Heart left ventricle (tissue), 16 donors: ENCODE measurements at places on chromosomes 11 and 22. TPM values are rescaled to one million over a fixed set of nuclear protein-coding genes. Genes with fewer than 3 reads are reported as not detected.

- no peak for DNase-seq
Measured at GRCh38 chr11:47411884-47412746, 3.7 kb downstream of the SLC39A13 start.

GRCh38 chr11:86511086-86511551 is 136.4 kb downstream of the CCDC81 start:
- DNase-seq: no peak

DNA sequence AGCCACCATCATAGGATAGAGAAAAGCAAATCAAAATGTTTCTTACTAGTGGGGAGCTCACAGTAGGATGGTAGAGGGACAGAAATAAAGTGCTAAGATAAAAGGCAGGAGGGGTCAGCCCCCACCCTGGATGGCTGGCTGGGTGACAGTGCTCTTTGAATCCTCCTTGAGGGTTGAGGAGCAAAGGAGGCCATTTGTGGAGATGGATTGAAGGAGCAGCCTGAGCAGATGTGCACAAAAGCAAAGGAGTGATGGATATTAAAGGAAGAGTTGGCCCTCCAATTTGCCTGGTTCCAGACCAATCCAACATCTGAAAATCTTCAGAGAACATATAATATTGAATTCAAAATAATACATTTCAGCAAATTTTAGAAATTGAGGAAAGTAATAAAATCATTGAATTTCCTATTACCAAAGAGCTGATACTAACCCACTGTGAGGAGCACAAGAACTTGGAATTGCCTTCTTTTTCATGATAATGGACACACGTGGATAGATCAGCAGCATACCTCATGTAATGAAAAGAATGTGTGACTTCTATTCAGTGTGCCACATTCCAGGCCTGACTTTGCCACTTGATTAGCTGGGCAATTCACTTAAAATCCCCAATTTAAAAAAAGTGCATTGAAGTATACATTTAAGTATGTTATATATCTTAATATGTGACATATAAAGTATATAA is 287.0 kb downstream of the FAT3 start:
- no peak for DNase-seq

- no peak for DNase-seq
Measured at GRCh38 chr22:30453731-30454510, 17.9 kb downstream of the SEC14L3 start.

GRCh38 chr22:34943830-34944229 is 122.1 kb upstream of the ISX start:
- DNase-seq: no peak

DNA sequence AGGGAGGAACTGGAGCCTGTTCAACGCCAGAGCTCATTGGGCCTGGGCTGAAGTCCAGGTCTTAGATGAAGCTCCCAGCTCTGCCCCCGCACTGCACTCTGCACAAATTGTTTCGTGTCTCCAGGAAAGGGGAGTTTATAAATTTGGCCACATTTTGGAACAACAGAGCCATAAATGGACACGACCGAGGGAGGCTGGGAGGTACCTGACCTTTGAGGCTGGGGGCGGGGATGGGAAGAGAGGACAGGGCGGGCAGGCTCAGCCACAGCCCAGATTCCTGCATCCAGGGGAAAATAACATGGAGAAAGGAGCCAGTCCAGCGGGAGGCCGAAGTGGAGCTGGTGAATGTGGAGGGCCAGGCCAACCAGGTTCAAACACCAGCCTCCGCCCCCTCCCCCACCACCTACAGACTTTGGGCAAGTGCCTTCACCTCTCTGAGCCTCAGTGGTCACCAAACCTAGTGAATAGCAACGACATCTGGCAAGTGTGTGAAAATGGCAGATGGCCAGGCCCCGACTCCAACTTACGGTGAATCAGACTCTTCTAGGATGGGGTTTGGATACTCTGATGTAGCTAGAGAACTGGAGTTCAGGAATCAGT is 36.8 kb upstream of the SMTN start:
- peak; percentile 70 for DNase-seq

DNA sequence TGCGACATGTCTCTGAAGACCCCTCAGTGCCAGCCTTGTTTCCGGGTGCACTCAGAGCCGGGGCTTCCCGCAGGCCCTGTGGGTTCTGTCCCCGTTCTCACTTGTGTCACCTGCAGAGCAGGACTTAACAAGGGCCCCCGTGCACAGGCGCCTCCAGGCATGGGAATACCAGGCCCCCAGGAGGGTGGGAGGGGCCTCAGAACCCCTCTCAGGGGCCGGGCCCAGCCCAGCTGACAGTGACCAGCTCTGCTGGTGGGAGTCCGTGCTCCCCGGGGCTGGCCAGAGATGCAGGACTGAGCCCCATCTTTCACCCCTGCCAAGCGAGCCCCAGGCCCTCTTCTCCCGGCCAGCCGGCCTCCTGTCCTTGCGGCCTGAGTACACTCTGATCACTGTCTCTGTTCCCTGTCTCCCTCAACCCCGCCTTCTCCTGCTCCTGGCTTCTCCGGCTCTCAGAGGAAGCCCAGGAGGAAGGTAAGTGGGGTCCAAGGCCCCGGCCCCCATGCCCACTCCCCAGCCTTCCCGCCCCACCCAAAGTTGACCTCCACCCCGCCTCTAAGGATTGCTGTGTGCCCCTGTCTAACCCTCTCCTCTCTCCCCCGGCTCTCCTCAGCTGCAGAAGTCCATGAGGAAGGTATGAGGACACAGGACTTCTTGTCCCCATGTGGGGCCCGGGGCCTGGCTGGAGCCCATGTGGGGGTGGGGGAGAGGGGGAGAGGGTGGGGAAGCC is 5.3 kb downstream of the TNNT3 start:
- no peak for DNase-seq

DNA sequence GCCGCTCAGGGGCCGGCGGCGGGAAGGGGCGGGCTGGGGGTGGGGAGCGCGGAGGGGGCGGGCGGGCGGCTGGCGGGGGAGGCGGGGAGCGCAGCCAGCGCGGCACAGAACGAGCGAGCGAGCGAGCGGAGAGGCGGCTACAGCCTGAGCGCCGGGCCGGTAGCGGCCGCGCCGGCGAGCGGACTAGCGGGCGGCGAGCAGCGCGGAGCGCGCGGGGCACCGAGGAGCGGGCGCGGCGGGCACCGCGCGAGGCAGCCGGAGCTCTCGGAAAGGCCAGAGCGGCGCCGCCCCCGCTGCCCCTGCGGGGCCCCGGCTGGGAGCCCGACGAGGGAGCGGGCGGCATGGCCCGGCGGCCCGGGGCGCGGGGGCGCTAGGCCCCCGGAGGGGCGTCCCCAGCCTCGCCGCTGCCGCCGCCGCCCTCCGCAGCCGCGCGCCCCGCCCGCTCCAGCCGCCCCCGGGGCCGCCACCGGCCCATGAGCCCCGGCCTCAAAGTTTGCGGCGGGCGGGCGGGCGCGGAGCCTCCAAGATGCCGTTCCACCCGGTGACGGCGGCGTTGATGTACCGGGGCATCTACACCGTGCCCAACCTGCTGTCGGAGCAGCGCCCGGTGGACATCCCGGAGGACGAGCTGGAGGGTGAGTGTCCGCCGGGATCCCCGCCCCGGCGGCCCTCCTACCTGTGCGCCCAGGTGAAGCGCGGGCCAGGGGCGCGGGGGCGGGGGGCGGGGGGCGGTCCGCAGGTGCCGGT is at the start of gene CABP7:
Gene CABP7 (plus strand): TSS at position 105 of the 747 bp plus-strand sequence. CDS start 422 bp downstream, at position 527.
- no peak for DNase-seq

GRCh38 chr22:17764036-17764435 is 10.2 kb downstream of the BID start:
- DNase-seq: no peak

- no peak for DNase-seq
Measured at GRCh38 chr11:28071305-28071704, 36.7 kb downstream of the KIF18A start.

DNA sequence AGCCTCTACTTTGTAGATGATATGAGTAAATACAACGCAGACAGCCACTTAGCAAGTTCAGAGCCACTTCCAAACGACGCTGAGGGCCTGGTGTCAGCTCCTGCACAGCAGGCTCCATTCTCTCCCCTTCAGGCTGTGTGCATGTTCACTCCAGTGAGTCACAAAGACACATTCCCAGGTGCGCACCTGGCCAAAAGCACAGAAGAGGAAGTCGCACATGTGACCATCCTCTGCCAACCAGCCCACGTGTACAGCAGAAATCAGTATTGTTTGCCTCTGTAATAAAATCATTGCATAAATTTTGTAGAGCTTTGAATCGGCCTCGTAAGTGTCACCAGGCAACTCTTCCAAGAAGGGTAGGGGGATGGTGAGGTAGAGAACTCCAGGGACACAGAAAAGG is 19.5 kb upstream of the TPH1 start:
- DNase-seq: no peak

DNA sequence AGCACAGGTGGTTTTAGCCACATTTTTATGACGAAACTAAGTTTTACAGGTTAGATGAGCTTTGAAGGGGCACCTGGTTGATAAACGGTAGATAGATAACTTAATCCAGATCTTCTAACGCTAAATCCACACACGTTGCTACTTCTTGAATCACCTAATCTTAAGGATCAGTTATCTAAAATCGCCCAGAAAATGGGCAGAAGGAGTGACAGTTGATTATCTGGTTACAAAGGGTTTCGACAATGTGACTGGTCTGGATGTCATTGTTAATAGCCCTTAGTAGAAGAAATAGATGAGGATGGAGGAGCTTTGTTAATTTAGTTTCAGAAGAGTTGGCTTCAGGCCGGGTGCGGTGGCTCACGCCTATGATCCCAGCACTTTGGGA is 43.7 kb downstream of the SCGB1A1 start:
- DNase-seq: no peak

- no peak for DNase-seq
Measured at GRCh38 chr11:44571871-44572270, 6.4 kb downstream of the CD82 start.

GRCh38 chr11:115530752-115531151 is 26.5 kb upstream of the CADM1 start:
- DNase-seq: no peak

- DNase-seq: no peak
Measured at GRCh38 chr22:32967386-32968101, 90.6 kb downstream of the SYN3 start.

GRCh38 chr11:10653261-10653660 is 40.3 kb downstream of the IRAG1 start:
- no peak for DNase-seq

DNA sequence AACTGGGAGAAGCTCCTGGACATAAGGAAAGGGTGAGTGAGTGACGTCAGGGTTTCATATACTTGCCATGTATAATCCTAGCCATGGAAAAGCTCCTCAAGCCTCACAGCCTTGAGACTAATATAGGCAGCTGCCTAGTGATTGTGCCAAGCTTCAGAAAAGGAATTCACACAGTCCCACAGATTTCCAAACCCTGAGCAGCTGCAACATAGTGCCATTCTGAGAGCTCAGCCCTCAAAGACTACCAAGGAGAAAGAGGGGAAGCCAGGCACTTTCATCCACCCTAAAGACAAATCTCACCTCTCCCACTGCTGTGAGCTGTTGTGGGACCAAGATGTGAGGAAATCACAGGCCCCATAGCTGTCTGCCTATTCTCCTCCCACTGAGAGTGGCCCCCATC is 707.9 kb upstream of the ANO5 start:
- no peak for DNase-seq

- no peak for DNase-seq
Measured at GRCh38 chr11:45334410-45334809, 48.3 kb upstream of the SYT13 start.

DNA sequence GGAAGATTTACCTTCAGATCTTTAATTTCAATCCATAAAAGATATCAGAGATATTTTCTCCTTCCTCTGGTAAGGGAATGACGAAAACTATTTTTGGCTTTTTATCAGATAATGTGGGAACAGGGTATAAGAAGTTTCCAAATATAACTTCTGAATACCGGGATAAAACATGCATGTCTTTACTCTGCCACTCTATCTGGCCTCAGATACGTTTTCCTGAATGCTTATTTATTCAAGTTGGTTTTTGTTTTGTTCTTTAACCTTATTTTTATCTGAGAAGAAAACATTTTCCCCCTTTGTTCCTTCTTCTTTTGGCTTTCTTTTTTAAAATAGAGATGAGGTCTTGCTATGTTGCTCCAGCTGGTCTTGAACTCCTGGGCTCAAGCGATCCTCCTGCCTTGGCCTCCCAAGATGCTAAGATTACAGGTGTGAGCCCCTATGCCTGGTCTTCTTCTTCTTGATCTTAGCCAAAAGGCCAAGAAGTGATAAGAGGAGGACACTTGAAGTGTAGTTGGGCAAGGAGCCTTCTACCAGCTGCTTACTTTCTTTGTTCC is 1.5 kb downstream of the SERPIND1 start:
- DNase-seq: no peak

GRCh38 chr11:85652786-85653447 is 5.2 kb downstream of the TMEM126A start:
- no peak for DNase-seq

DNA sequence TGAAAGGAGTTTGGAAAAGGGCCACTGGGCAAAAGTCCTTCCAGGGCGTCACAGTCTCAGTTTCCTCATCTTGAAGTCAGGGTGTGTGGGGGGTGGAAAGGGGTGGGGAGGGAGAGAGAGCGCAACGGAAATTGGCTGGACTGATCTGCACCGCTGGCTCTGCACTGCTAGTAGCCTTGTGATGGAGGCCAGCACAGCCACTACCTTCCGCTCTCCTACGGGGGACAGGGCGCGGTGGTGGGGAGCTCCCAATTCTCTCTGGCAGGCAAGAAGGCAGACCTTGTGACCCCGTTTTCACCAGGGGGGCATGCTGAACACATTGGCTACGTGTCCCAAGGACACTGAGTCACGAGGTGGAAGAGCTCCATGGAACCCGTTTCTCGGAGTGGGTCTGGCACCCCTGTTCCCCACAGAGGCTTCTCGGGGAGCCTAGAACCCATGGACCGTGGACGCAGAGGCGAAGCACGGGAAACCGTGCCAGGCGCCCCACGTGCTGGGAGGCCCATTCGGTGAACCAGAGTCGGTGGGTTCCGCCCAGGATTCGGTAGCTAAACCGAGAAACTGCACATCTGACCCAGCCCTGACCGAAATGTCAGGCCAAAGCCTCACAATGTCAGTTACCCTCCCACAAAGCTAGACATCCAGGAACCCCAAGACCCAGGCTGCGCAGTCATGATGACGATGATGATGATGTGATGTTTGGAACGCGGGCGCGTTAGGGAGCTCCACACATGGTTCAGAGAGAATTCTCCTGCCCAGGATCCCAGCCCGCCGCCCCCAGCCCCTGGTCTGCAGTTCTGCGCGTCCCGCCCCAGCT is 28.3 kb upstream of the WNT11 start:
- DNase-seq: peak; percentile 60

GRCh38 chr22:35016909-35017308 is 49.0 kb upstream of the ISX start:
- no peak for DNase-seq

GRCh38 chr11:15602785-15603567 is 488.3 kb downstream of the INSC start:
- DNase-seq: no peak

Gene KLHL35
- 0.11 TPM for polyA plus RNA-seq

Gene TCN1
- polyA plus RNA-seq: not detected

Gene MYOD1
- polyA plus RNA-seq: not detected

Gene BRSK2
- 1.3 TPM for polyA plus RNA-seq

Gene MUC15
- polyA plus RNA-seq: not detected

Gene IRAG1
- 3.0 TPM for polyA plus RNA-seq

Gene HPS5
- 9.8 TPM for polyA plus RNA-seq

Gene KRTAP5-10
- polyA plus RNA-seq: not detected

Gene DDTL
- 6.7 TPM for polyA plus RNA-seq

Gene ANGPTL5
- polyA plus RNA-seq: 0.76 TPM

Gene C1QTNF5
- polyA plus RNA-seq: 20.0 TPM

Gene KCNK4
- polyA plus RNA-seq: not detected

Gene VPREB1
- polyA plus RNA-seq: not detected

Gene ACTN3
- 0.04 TPM for polyA plus RNA-seq
